Naive thymus-derived CD8-positive, alpha-beta T cell (primary cell): ENCODE measurements at places on chromosomes 5 and 9.

- no peak for DNase-seq
Observed at GRCh38 chr9:125241863-125242739, 958 bp upstream of the HSPA5 start.

DNA sequence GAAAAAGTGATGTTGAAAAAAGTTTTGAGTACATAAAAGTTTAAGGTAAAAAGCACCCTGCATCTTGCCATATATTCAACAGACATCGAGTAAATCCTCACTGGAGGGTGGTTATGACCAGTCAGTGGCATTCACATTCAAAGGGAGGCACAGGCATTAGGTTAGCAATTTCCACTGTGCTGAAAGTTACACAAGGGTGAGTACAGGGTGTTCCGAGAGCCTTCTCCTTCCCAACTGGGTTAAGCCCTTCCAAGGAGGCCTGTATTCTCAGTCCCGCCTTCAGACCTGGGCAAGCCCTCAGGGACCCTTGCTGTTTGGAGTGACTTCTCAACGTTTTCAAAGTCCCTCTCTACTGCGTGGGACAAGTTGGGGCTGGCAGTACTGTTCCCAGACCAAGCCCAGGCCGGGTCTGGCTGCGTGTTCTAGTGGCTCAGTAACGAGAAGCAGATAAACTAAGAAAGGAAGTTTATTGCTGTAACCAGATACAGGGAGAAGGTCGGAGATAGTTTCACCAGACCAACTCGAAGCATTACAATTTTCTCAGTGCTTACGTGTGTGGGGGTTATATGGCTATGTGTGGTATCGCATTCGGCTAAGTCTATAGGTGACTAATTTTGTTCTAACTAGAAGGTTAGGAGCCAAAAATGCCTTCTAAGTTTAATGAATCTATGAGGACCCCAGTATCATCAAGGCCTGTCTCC lies 13.0 kb upstream of the SETX start:
- no peak for DNase-seq

- DNase-seq = no peak
Observed at GRCh38 chr9:113359385-113359784, 10.0 kb downstream of the BSPRY start.

GRCh38 chr5:111757355-111758283 lies 625 bp upstream of the NREP start:
- peak; percentile 91 for DNase-seq

DNA sequence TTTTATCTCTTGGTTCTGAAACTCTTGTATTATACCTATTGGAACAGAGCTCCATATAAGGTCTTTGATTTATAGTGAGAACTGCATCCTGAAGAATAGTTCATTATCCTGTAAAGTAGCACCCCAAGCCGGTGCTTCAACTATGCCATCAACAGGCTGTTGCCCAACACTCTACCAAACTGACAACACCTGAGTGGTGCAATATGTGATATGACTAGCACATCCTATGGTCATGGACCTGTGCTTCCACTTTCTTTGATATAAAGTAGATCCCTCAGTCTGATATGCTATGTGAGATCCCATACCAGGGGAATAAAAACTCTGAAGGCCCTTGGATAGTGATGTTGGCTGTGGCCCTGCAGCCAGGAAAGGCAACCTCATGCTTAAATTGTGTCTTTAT lies 15.8 kb downstream of the CSF2 start:
- no peak for DNase-seq
